Type B pancreatic cell (in vitro differentiated cells): ENCODE measurements at places on chromosomes 4 and X.

DNA sequence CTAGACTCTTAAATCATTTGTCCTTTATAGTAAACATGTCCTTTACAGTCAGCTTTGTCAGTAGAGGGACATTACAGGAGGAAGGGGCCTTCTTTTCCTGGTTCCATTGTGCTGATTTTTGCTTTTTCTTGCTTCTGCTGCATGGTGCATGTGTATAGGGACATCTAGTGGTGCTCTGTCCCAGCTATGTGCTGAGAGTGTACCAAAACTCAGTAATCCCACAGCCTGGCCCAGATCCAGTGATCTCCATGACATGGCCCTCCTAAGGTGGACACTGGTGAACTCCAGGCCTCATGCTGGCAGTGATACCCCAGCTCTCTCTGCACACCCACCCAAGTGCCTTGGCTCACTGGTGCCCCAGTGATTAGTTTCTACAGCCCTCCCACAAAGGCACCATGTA, 45.2 kb downstream of the MAGEB17 start:
- DNase-seq, result no peak

DNA sequence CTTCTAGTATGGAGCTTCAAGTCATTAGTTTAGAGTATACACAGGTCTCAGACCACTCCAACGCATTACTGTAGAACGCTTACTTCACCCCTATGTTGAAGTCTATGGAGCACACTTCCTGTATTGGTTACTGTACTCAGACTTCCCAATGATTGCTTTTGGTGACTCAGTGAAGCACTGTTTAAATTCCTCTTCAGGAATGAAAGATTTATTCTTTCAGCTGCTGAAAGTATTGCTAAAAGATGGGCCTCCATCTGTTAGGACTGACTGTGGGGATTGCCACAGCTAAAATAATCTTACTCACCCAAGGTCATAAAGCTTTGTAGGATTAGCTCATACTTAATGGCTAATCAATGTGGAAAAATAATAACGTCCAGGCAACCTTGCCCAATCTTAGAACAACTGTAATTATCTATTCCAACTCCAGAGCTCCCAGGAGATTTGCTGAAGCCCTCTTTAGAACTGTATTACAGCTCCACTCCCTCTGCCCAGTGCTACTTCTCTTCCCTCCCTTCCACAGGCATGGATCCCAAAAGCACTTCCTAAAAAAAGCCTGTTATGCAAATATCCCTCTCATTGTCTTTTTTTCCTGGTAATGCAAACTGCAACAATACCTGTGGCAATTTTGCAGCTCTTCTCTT, 281.9 kb upstream of the HS3ST1 start:
- DNase-seq, result no peak

DNA sequence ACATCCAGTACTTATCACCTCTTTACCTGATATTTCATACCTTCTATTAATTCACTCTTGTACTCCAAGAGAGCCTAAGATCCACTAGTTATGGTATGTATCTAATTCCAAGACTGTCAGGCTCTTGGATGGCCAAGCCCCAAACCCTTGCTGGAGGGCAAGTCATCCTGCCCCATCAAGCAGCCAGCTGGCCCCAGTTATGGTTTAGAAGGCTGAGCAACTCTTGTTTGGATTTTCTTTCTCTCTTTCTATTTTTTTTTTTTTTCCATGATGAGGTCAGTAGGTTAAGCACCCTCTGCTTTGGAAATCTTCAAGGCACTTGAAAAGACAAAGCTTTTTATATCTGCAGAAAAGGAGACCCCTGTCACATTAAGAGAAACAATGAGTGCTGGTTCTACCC, 10.9 kb upstream of the FGF16 start:
- no peak for DNase-seq

DNA sequence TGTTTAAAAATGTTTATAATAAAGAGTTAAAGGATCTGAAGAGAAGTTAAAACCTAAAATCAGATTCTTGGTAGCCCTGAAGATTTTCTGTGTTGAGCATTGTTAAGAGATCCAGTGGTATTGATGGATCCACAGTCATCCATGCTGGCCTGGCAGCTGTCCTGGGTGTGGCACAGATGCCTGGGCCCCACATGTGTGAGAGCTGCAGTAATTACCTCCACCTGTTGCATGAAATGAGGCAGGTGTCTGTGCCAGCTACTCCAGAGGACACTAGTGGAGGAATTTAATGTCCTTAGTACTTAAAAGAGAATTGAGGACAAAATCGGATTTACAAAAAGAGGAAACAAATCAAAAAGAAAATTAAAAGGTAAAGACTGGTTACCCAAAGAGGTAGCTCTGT, 44.0 kb downstream of the MGST2 start:
- DNase-seq, result no peak

DNA sequence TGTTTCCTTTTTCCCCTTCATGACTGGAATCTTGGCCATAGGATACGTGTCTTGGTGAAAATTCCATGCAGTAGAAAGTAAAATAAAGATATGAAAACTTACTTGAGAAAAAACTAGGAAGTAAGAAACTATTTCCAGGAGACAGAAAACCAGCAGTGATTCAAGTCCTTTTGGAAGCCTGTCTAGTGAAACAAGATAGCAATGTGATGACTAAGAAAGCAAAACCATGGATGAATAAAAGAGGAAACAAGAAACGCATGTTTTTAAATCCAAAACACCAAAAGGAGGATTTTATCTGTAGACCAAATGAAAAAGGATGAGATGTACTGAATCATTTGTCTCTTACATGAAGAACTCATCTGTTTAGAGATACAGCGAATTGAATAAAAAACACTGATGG, 1430.0 kb downstream of the ARAP2 start:
- no peak for DNase-seq

- DNase-seq, result no peak
Observed at GRCh38 chrX:27917713-27918500, 63.3 kb downstream of the DCAF8L1 start.

- DNase-seq, result no peak
Observed at GRCh38 chr4:123204737-123205136, 191.9 kb upstream of the SPRY1 start.

DNA sequence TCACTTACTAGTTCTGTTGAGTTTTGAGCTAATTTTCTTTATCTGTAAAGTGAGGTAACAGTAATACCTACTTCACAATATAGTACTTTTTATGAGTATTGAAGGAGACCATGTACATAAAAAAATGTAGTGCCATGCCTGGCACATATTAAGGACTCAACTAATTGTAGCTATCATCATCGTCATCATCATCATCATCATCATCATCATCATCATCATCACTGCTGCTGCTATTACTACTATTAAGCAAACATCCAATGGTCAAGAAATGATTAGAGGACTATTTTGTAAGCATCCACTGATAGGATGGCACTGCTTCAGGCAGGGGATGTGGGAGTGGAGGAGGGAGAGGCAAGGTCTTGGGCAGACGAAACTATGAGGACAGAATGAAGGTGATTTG, 47.4 kb upstream of the GPR101 start:
- DNase-seq, result no peak

GRCh38 chr4:139221687-139222086, 44.7 kb upstream of the ELF2 start:
- DNase-seq, result no peak

DNA sequence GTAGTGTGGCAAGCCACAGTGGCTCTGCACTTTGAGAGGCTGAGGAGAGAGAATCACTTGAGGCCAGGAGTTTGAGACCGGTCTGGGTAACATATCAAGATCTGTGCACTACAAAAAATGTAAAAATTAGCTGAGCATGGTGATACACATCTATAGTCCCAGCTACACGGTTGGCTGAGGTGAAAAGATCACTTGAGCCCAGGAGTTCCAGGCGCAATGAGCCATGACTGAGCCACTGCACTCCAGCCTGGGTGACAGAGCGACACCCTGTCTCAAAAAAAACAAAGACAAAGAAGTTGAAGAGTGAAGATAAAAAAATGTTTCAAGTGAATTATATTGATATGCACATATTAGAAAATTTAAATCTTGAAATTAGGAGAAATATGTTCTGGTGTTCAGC, 46.3 kb downstream of the SULT1B1 start:
- no peak for DNase-seq

DNA sequence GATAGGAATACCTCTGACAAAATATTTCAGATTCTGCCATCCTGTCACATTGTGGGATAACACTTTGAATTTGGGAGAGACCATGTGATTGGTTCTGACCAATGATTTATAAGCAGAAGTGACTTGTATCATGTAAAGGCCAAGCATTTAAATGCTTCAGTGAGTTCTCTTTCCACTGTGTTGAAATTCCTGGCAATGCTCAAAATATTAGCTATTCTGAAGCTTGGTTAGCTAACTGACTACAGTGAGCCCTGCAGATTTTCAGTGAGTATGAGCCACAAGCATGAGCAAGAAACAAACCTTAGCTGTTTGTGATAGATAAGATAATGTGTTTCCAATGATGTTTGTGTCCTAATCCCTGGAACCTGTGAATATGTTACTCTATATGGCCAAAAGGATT, 562.8 kb upstream of the AADAT start:
- DNase-seq, result no peak

GRCh38 chrX:37476571-37477170, 94.8 kb upstream of the LANCL3 start:
- DNase-seq, result no peak

GRCh38 chr4:122038896-122039295, 87.0 kb upstream of the TRPC3 start:
- no peak for DNase-seq

DNA sequence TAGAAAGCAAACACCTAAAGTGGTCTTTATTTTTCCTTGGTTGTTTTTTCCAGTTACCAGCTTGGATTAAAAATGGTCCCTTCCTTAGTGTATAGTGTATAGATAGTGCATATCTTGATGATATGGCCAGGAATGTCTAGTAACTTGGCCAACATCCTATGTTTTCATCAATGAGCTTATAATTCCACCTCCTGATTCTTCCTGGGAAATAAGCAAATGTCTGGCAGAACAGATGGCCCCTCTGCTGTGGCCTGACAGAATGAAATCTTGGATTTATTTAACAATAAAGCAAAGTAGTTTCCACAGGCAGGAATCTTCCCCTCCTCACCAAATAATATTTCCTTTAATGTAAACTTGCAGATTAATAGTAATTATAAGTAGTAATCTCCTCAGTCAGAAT, 6.1 kb downstream of the SCARB2 start:
- no peak for DNase-seq

GRCh38 chr4:48546336-48546735, 56.3 kb downstream of the ZAR1 start:
- no peak for DNase-seq

GRCh38 chr4:86788826-86789225, 60.4 kb downstream of the SLC10A6 start:
- DNase-seq, result no peak

- no peak for DNase-seq
Observed at GRCh38 chr4:47084795-47085194, 53.4 kb downstream of the GABRB1 start.

GRCh38 chr4:98961770-98962169, 32.8 kb upstream of the EIF4E start:
- no peak for DNase-seq

DNA sequence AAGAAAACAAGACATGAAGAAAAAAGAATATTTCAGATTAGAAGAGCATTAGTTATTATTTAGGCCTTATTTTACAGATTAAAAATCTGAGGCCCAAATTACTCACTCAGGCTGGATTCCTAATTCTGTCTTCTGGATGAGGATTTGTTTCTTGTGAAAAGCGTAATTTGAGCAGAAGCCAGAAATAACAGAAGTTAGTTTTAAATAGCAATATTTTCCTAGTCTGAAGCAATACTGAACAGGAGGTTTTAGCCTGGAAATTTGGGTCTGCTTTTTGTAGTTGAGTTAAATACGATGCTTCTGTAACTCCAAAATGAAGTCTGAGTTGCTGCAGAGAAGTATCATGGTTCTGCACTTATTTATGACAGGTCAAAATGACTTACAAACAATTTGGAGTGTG, 124.9 kb downstream of the RTL3 start:
- no peak for DNase-seq
